ENCODE measurements at places on chromosomes 5 and 9. TPM values are rescaled to one million over a fixed set of nuclear protein-coding genes. Genes with fewer than 3 reads are reported as not detected.

AMBP gene
- 0.55 TPM for total RNA-seq

PTAR1 gene
- total RNA-seq, result 85.5 TPM

PCDHGA6 gene
- 4.9 TPM for total RNA-seq

SPINK4 gene
- not detected for total RNA-seq

LRRC8A gene
- 54.2 TPM for total RNA-seq
